ENCODE measurements at places on chromosomes 2 and 18. TPM values are rescaled to one million over a fixed set of nuclear protein-coding genes. Genes with fewer than 3 reads are reported as not detected.

KATNAL2 gene
- 5.6 TPM for total RNA-seq

STPG4 gene
- total RNA-seq = 0.89 TPM

ANTXR1 gene
- 89.9 TPM for total RNA-seq

RNF144A gene
- total RNA-seq = 42.5 TPM

IL1RL1 gene
- total RNA-seq = 3.8 TPM

REG3A gene
- 2.3 TPM for total RNA-seq

ST6GAL2 gene
- not detected for total RNA-seq

IHH gene
- total RNA-seq = 0.22 TPM

CNDP1 gene
- total RNA-seq = 0.31 TPM

NAPG gene
- total RNA-seq = 40.0 TPM

TSPYL6 gene
- 0.13 TPM for total RNA-seq
